Stimulated activated CD4-positive, alpha-beta T cell treated with anti-CD3 and anti-CD28 coated beads, TNF-alpha, amount 100 ng/mL, for 1 hour (primary cell): ENCODE measurements at places on chromosomes 1 and 21.

- DNase-seq = no peak
These were observed 52.8 kb downstream of the WNT9A start for GRCh38 chr1:227894831-227895451.

GRCh38 chr1:25629836-25630235 lies 13.2 kb downstream of the MAN1C1 start:
- no peak for DNase-seq

GRCh38 chr1:38700077-38700470 lies 159.5 kb downstream of the RRAGC start:
- DNase-seq = no peak

DNA sequence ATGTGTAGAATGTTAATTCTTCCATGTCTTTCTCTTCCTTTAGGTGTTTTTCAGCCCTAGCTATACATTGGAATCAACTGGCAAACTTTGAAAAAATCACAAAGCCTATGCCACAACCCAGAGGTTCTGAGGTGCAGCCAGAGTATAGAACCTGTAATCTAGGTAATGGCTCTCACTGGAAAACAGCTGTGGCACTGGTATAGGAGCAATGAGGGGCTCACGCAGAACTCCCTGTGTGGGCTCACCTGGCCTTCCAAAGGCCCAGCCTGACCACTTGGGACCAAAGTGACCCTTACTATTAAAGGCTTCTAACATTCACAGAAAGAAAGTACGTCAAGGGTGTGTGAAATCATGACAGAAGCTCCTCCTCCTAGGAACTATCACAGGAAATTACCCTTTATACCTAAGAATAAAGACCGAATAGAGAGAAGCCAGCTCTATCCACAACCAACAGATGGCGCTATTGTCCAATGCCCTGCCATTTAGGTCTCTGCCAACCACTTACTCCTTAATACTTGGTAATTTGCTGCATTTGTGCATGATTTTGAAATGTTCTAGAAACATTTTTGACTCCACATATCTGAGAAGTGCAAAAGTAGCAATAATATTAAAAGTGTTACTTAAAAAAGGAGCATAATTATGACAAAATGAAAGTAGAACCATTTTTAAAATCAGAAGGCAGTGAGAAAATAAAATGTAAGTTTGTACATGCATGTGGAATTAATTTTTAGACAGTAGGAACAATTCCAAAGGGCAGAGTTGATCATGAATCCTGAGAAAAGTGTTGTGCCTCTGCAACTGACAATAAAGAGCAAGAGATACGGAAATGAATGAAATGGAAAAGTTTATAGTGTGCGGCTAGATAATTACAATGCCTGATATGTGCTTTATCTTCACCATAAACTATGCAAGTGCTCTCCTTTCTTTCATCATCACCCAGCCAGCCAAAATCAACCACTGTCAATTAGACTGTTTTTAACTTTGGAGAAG lies 93.1 kb upstream of the HAO2 start:
- no peak for DNase-seq

DNA sequence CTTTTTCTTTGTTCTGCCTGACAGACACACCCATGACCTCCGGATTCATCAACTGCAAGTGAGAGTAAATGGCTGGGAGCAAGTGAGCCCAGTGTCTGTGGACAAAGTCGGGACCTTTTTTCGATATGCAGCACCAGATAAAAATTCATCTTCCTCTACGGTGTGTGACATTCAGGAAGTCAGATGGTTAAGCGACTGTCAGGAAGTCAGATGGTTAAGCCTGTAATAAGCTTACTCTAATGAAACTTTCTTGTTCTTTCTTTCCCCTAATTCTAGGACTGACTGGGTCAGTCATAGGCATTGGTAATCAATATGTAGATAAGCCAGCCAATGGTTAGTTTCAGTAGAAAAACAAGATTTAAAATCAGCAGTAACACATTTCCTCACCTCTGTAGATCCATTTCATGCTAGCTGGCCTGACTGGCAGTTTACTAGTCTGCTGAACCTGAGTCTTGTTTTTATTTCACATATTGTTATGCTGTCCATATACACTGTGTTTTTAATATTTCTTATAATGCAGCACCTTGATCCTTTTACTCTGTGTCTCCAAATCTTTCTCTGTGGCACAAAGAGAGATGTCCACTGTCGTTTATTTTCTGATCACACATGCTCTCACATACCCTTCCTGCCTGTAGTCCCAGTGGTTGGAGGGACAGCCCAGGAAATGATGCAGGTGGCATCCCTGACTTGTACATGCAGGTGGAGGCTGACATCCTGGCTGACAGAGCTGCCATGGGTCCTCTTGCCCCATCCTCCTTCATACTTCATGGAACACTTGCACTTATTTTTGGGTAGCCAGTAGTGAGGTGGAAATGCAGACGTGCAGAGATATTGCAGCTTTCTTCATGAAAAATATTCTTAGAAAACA lies 115.8 kb downstream of the VPS13D start:
- no peak for DNase-seq

DNA sequence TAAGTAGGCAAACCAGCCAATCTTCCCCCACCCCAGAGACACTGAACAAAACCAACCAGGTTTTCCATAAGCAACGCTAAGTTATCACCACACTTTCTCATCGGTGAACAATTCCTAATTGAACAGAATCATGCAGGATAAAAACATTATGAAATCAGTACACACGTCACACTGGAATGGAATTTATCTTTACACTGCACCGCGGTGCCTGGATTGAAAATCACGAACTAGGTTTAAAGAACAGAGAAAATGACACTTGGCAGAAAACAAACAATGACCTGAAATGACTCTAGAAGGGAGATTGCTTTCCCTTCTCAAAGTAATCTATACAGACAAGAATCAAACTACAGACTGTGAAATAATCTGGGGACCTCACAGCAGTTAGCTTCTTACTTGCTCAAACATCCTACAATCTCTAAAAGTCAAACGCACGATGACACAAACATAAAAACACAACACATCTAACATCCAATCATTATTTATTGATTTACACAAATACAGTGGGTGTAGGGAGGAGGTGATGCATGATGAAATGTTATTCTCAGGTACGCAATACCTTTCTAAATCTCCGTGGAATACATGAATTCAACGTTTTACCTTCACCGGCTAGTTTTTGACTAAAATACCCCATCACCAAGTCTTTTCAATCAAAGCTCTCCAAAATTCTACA lies 1.9 kb downstream of the EIF4G3 start:
- DNase-seq = no peak

DNA sequence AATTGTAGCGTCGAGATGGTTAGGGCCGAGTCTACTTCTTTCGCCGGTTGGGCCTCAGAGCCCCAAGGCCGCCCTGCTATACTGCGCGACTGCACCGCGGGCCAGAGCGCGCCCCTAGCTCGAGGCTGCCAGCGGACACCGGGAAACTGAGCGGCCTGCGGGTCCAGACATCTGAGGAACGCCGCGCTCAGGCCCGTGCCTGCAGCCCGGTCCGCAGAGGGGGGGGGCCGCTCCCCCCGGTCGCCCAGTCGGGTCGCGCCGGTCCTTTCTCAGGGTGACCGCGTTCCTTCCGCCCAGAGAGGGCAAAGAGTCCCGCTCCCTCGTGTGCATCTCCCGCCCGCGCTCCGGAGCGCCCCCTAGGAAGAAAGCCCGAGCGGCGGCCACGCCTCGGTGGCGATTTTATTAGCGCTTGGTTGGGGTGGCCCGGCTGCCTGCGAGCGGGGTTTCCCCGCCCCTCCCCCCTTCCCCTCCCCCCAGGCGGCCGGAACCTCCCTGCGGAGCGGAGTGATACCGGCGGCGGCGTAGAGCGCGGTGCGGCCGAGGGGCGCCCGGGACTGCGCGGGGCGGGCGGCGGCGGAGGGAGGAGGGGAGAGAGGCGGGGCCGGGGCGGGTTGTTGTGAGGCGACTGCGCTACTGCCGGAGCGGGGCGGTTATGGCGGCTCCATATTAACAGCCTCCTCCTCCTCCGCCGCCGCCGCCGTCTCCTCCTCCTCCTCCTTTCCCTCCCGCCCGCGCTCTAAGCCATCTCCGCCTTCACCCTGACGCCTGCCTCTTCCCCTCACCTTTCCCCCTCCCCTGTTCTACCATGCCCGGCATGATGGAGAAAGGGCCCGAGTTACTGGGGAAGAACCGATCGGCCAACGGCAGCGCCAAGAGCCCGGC lies at the start of gene RCOR3:
Gene RCOR3, plus strand, starts transcription at position 611 of the 882 bp plus-strand sequence. Its CDS starts 195 bp downstream, at position 806.
- peak; percentile 91 for DNase-seq

DNA sequence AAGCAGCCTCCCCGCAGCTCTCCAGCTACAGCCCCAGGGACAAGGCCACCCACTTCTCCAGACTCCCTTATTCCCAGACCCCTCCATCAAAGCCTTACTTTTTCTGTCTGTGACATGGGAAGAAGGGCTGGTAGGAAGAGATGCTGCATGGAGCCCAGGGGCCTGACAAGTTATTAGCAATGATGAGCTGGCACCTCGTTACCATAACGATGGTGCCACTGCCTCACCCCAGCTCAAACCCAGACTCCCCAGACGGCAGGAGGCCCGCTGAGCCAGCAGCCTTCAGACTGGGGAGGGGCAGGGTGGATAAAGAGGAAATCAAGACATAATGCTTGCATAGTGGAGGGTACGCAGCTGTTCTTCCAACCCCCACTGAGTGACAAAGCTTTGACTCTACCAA lies 3.3 kb downstream of the DLGAP3 start:
- no peak for DNase-seq

DNA sequence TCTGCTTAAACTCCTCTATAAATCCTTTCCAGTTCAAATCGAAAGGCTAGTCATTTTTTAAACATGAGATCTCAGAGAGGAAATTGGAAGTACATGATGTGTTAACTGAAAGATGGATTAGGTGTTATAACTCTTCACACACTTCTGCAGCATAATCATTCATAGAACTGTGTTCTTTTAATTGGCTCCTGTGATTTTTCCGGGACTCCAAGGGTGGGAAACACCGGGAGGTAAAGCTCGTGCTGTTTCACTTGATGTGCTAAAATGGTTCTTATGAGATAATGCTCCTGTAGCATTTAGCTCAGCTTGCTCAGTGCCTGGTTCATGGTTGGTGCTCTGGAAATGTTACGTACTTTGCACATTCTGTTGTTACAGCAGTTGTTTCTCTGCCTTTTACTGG lies 40.2 kb downstream of the CC2D1B start:
- no peak for DNase-seq

DNA sequence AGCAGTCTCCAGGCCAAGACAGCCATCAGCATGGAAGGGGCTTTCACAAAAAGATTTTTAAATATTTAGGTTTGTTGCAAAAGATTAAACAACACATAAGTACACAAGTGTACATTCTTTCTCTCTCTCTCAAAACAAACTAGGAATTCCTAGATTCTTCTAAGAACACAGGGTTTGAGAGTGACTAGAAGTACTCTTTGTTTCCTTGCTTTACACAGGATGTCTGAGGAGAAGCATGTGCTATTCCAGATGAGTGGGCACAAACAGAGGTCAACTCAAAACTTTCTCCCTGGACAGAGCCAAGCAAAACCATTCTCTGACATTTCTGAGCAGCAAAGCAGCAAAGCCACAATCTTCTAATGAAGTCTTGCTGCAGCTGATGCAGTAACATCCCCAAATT lies 210.6 kb upstream of the HOOK1 start:
- no peak for DNase-seq

DNA sequence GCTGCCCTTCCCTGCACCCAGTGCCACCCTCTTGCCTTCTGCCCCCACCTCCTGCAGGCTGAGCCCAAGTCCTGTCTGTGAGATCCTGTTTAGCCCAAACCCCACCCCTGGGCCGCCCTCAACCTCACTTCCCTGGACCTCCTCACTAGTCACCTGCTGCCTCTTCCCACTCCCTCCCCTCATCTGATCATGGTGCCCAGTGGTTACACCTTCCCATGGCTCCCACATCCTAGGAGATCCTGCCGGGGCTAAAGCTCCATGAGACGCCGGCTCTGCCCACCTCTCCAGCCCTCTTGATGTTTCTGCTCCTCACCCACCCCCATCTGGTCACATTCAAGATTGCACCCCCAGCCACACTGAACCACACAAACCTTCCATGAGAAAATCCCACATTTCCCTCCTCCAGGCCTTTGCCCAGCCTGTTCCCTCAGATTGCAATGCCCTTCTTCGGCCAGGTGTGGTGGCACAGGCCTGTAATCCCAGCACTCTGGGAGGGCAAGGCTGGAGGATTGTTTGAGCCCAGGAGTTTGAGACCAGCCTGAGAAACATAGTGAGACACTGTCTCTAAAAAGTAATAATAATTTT lies 17.0 kb downstream of the TTC39A start:
- DNase-seq = no peak

DNA sequence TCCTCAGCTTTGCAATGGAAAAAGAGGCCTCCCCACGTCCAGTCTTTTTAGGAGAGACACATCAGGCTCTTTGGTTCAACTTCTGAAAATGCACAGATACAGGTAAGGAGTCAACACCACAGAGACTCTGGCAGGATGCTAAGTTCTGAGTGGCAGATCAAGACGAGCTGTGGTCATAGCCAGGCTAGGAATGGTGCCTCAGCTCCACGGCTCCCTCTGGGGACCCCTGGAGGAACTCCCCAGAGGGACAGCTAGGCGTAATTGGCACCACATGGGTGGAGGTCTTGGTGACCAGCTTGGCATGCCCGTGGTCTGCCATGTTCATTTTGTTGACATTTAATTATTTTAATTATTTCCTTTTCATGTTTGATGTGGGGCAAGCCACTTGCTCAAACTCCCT lies 206.1 kb downstream of the KAZN start:
- no peak for DNase-seq

DNA sequence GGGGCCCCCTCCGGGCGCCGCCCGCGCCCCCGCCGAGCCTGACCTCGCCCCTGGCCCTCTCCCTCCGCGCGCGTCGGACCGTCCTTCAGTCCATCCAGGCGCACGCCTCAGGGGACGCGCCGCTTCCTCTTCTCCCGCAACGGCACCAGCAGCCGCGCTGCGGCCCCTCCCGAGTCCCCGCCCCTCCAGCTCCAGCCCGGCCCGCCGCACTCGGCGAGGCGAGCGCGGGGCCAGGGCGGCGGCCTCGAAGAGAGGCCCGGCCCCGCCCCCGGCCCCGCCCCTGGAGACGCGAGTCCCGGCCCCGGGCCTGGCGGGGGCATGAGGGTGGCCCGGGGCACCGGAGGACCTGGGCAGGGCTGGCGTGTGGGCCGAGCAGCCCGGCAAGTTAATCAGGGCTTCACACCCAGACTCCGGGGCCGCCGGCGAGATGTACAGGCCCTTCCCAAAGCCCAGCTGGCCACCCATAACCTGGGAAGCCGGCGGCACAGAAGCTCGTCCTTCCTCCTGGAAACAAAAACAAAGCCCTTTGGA lies at the start of gene IGSF3:
Gene IGSF3, minus strand, starts transcription at position 159 of the 531 bp plus-strand sequence. CDS start 1,407 bp downstream, outside the sequence.
- DNase-seq = no peak

GRCh38 chr21:38312822-38313221 lies 56.0 kb downstream of the KCNJ15 start:
- DNase-seq = no peak

DNA sequence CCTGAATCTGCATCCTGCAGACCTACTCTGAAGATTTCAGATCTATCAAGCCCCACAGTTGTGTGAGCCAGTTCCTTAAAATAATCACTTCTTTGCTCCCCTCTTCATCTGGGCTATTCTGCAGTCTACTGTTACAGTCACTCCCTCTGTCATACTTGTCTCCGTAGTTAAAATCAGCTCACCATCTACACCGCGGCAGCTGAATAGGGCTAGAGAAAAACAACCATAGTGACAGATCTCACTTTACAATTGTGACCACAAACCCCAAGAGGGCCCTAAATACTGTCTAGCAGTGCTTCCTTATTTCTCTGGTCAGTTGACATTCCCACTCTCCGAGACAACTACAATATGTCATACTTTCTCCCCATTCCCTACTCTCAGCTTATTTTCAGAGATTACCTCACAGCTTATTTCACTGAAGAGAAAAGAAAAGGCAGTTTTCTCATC lies 12.9 kb downstream of the DESI2 start:
- DNase-seq = no peak

GRCh38 chr1:100626397-100626796 lies 88.5 kb downstream of the GPR88 start:
- DNase-seq = no peak

GRCh38 chr1:201408176-201408833 lies 9.2 kb upstream of the LAD1 start:
- DNase-seq = no peak
